Natural killer cell treated with Interleukin-12 subunit alpha and Interleukin-12 subunit beta and Interleukin-15 and Interleukin-18, amount 100 ng/mL, for 72 hours (primary cell): ENCODE measurements at places on chromosomes 1 and 21. TPM values are rescaled to one million over a fixed set of nuclear protein-coding genes. Genes with fewer than 3 reads are reported as not detected.

DNA sequence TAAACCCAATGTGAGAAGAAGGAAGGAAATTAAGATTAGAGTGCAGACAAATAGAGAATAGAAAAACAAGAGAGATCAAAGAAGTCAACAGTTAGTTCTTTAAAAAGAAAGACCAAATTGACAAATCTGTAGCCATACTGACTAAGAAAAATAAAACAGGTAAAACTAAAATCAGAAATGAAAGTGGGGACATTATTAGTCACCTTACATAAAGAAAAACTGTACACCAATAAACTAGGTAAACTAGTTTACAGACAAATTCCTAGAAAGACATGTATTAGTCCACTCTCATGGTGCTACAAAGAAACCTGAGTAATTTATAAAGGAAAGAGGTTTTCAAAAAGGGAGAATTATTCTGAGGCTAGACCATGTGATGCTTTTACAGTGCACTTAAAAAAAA is 22.3 kb downstream of the BLZF1 start:
- peaks cover 18% of the 10 kb centered on the region for H3K4me1 ChIP-seq
- no peak for DNase-seq
- H3K27ac ChIP-seq, result peak overlapping the region; percentile 2
- no peak overlapping the region for H3K4me3 ChIP-seq
- H3K36me3 ChIP-seq, result peaks cover 28% of the 10 kb centered on the region

DNA sequence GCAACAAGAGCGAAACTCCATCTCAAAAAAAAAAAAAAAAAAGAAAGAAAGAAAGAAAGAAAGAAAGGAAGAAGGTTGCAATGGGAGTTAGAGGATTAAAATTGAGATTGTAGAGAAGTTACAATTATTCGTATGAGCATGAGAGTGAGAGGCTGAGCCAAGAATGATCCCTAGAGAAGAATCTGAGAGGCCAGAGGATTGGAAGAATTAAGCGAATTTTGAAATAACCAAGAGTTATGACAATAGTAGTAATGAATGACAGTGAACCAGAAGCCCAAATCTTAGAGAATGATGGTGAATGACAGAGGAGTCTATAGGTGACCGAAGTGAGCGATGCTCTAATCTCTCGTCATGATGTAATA is 369 bp upstream of the ZYG11B start:
- peak overlapping the region; percentile 50 for H3K27ac ChIP-seq
- no peaks in the 10 kb centered on the region for H3K36me3 ChIP-seq
- H3K27me3 ChIP-seq, result peaks cover 4% of the 10 kb centered on the region
- DNase-seq, result no peak
- H3K4me3 ChIP-seq, result peak overlapping the region; percentile 93

SPTA1 gene
- total RNA-seq, result 0.08 TPM

TMEM52 gene
- not detected for total RNA-seq

C1orf53 gene
- total RNA-seq, result not detected
